ENCODE measurements at places on chromosomes 7 and 10.

DNA sequence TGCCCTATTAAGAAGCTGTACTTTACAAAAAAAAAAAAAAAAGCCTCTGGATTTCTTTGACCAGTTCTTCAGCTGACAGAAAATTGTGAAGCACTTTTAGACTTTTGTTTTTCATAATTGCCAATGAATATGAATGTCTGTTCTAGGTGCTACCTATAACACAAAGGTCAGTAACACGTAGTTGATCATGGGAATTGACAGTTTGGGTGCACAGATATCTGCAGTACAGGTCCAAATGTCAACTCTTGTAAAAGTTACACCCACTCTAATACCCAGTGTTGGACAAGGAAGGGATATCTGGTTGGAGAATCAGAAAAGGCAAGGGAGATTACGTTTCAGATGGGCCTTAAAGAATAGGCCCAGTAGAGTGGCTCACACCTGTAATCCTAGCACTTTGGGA is 1.8 kb downstream of the REEP3 start:
- H3K4me3 ChIP-seq: no peak overlapping the region
- DNase-seq: no peak
- peaks cover 7% of the 10 kb centered on the region for H3K4me1 ChIP-seq

GRCh38 chr10:2882628-2883027 is 184.7 kb upstream of the PFKP start:
- H3K4me1 ChIP-seq: peaks cover 5% of the 10 kb centered on the region
- no peak overlapping the region for H3K4me3 ChIP-seq
- no peak overlapping the region for H3K27ac ChIP-seq
- no peaks in the 10 kb centered on the region for H3K36me3 ChIP-seq

DNA sequence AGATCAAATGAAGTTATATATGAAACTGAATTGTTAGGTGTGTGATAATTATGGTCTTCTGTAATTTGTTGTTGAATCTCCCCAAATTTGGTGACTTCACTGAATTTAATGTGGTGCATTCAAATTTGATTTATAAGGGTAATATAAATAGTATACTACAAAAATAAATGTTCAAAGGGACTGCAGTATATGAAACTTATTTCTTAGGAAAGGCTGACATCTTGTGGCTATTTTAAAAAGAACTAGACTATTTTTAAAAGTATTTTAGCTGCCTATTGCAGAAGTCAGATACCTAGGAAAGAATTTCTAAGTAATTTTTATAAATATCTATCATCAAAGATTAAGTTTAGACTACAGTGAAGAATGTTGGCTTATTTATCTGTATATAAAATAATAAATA is 36.6 kb downstream of the ATRNL1 start:
- H3K4me3 ChIP-seq: no peak overlapping the region
- H3K4me1 ChIP-seq: no peaks in the 10 kb centered on the region
- peak; percentile 45 for DNase-seq
- no peaks in the 10 kb centered on the region for H3K27me3 ChIP-seq

DNA sequence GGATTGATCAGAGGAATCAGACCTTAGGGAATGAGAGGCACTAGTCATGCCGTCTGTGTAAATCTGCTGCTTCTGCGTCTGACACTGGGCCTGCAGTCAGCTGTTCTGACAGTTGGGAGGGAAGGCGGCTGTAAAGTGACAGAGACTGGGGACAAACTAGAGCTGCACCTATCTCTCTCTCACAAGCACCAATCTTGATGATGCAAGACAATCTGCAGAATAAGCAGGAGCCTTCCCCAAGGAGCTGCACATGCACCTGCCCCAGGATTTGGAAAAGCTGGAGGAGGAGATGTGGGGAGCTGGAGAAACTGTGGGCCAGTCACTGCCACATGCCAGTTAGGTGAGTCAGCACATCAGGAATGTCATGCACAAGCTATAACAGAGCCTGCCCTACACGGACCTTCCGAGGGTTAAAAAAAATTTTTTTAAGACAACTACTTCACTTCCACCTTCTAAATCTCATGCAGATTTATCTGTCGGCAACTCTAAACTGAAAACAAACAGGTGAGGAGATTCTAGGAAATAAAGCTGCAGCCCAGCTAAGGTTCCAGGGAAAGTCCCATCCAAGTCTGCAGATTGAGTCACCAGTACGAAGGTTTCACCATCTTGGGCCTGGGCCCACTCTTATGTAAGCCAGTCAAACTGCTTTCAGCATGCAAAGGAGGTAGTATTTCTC is 39.2 kb downstream of the ENO4 start:
- peaks cover 18% of the 10 kb centered on the region for H3K4me1 ChIP-seq
- H3K27ac ChIP-seq: no peak overlapping the region
- no peaks in the 10 kb centered on the region for H3K36me3 ChIP-seq
- DNase-seq: no peak
- H3K27me3 ChIP-seq: peaks cover 5% of the 10 kb centered on the region
- no peak overlapping the region for H3K4me3 ChIP-seq

DNA sequence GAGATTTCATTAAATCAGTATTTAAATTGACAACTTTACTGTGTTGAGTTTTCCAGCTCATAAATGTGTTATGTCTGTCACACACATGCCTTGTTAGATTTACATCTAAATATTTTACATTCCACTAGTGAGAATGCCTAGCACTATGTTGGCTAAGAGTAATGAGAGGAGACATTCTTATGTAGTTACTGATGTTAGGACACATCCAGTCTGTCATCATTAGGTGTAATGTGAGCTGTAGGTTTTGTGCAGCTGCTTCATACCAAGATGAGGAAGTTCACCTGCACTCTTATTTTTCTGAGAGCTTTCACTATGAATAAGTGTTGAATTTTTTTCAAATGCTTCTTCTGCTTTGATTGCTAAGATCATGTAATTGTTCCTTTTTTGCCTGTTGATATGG is 218.0 kb upstream of the IGFBP3 start:
- H3K27ac ChIP-seq: no peak overlapping the region
- no peaks in the 10 kb centered on the region for H3K36me3 ChIP-seq
- no peaks in the 10 kb centered on the region for H3K27me3 ChIP-seq
- peaks cover 4% of the 10 kb centered on the region for H3K4me1 ChIP-seq
- DNase-seq: no peak
- H3K4me3 ChIP-seq: no peak overlapping the region

GRCh38 chr7:134640842-134641715 is 5.6 kb upstream of the BPGM start:
- no peak overlapping the region for H3K4me3 ChIP-seq
- H3K27ac ChIP-seq: no peak overlapping the region
- H3K27me3 ChIP-seq: no peaks in the 10 kb centered on the region
- H3K4me1 ChIP-seq: peaks cover 7% of the 10 kb centered on the region
- no peaks in the 10 kb centered on the region for H3K36me3 ChIP-seq
- no peak for DNase-seq

- H3K27me3 ChIP-seq: no peaks in the 10 kb centered on the region
- no peaks in the 10 kb centered on the region for H3K4me1 ChIP-seq
- DNase-seq: peak; percentile 16
- H3K4me3 ChIP-seq: no peak overlapping the region
- no peak overlapping the region for H3K27ac ChIP-seq
- H3K36me3 ChIP-seq: no peaks in the 10 kb centered on the region
Observed at GRCh38 chr7:122219253-122219865, 75.3 kb upstream of the AASS start.

GRCh38 chr7:52197221-52197620 is 838.2 kb upstream of the POM121L12 start:
- peak; percentile 80 for DNase-seq
- no peak overlapping the region for H3K27ac ChIP-seq
- H3K4me1 ChIP-seq: no peaks in the 10 kb centered on the region
- no peak overlapping the region for H3K4me3 ChIP-seq
- no peaks in the 10 kb centered on the region for H3K36me3 ChIP-seq

DNA sequence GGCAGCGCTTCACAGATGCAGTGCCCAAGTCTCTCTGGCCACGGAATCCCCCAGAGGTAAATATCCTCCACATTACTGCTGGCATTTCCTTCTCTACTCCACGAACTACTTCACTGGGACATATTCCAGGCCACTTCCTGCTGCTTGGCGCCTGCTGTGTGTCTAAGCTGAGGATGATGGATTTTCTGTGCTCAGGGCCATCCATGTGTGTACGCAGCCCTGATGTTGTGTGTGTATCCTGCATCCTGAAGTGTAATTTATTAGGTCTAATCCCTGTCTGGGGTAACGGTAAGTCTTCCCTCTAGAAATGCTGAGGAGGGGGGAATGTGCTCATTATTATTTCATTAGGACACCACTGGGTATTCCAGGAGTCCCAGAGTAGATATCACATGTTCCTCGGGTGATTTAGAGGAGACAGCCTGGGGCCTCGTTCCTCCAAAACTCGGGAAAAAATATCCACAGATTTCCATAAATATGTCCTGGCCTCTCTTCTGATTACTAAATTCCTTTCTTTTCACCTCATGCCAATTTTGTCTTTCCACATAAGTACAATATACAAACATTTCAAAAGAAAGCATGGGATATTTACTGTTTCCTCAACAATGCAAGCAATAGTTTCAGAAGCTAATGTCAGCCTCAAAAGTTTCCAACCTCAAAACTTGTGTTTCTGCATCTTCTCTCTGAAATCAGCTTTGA is 25.5 kb upstream of the HABP2 start:
- H3K27me3 ChIP-seq: no peaks in the 10 kb centered on the region
- H3K4me1 ChIP-seq: peaks cover 23% of the 10 kb centered on the region
- no peak overlapping the region for H3K4me3 ChIP-seq
- peak overlapping the region; percentile 55 for H3K27ac ChIP-seq
- no peaks in the 10 kb centered on the region for H3K36me3 ChIP-seq
- DNase-seq: peak; percentile 55

- no peak for DNase-seq
- no peaks in the 10 kb centered on the region for H3K36me3 ChIP-seq
- no peak overlapping the region for H3K27ac ChIP-seq
- peaks cover 4% of the 10 kb centered on the region for H3K4me1 ChIP-seq
- peaks cover 35% of the 10 kb centered on the region for H3K27me3 ChIP-seq
Observed at GRCh38 chr10:131820626-131821025, 80.2 kb upstream of the PPP2R2D start.

- no peak for DNase-seq
- H3K4me1 ChIP-seq: peaks cover 32% of the 10 kb centered on the region
- peaks cover 2% of the 10 kb centered on the region for H3K27me3 ChIP-seq
- peaks cover 7% of the 10 kb centered on the region for H3K36me3 ChIP-seq
- H3K4me3 ChIP-seq: no peak overlapping the region
- no peak overlapping the region for H3K27ac ChIP-seq
Observed at GRCh38 chr7:100488333-100489095, 4.8 kb downstream of the NYAP1 start.

DNA sequence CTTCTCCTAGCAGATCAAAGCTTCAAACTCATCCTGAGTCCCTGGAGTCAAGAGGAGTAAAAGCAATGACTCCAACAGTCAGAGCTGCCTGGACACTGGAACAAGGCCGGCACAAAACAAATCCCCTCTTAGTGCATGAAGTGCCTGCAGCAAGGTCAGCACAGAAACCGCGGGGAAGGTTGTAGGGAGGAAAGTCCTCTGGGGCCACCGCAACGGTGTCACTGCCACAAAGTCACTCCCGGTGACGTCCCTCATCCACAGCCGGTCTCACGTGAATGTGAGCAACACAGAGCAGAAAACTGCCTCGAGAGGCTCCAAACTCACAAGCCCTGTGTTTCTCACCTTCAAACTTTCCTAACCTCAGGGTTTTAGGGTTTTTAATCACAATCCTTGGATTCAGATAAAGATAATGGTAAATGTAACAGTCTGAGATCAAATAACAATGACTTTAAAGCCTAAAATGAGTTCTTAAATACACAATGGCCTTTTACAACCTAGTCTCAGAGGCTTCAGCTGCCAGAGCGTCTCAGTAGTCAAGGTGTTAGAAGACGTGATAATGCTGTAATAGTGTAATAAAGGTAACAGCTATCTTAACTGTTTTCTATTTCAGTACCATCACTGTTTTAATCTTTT is 274.3 kb downstream of the ZMYND11 start:
- no peaks in the 10 kb centered on the region for H3K27me3 ChIP-seq
- H3K27ac ChIP-seq: no peak overlapping the region
- no peak for DNase-seq
- H3K4me3 ChIP-seq: no peak overlapping the region

GRCh38 chr10:34121781-34122622 is 693.1 kb downstream of the PARD3 start:
- DNase-seq: peak; percentile 42
- no peak overlapping the region for H3K27ac ChIP-seq
- H3K27me3 ChIP-seq: no peaks in the 10 kb centered on the region
- H3K4me1 ChIP-seq: peaks cover 4% of the 10 kb centered on the region
- peaks cover 8% of the 10 kb centered on the region for H3K36me3 ChIP-seq
- no peak overlapping the region for H3K4me3 ChIP-seq

- no peaks in the 10 kb centered on the region for H3K4me1 ChIP-seq
- H3K4me3 ChIP-seq: no peak overlapping the region
- H3K36me3 ChIP-seq: peaks cover 25% of the 10 kb centered on the region
- no peaks in the 10 kb centered on the region for H3K27me3 ChIP-seq
- DNase-seq: peak; percentile 29
- peak overlapping the region; percentile 7 for H3K27ac ChIP-seq
Observed at GRCh38 chr7:64999165-65000004, 7.1 kb downstream of the ERV3-1 start.

- H3K4me3 ChIP-seq: no peak overlapping the region
- H3K27me3 ChIP-seq: no peaks in the 10 kb centered on the region
- no peak overlapping the region for H3K27ac ChIP-seq
- no peak for DNase-seq
- H3K4me1 ChIP-seq: peaks cover 10% of the 10 kb centered on the region
- H3K36me3 ChIP-seq: peaks cover 10% of the 10 kb centered on the region
Observed at GRCh38 chr7:66737667-66738066, 2.9 kb upstream of the RABGEF1 start.

GRCh38 chr10:69093933-69094332 is 6.0 kb downstream of the SRGN start:
- no peaks in the 10 kb centered on the region for H3K4me1 ChIP-seq
- no peaks in the 10 kb centered on the region for H3K36me3 ChIP-seq
- H3K4me3 ChIP-seq: no peak overlapping the region

- no peaks in the 10 kb centered on the region for H3K4me1 ChIP-seq
- peaks cover 10% of the 10 kb centered on the region for H3K36me3 ChIP-seq
- no peak overlapping the region for H3K4me3 ChIP-seq
Observed at GRCh38 chr7:117212969-117213877, 109.6 kb downstream of the WNT2 start.

GRCh38 chr7:11727864-11728263 is 104.1 kb downstream of the THSD7A start:
- DNase-seq: peak; percentile 61
- H3K27ac ChIP-seq: no peak overlapping the region
- H3K4me1 ChIP-seq: no peaks in the 10 kb centered on the region
- no peaks in the 10 kb centered on the region for H3K27me3 ChIP-seq

DNA sequence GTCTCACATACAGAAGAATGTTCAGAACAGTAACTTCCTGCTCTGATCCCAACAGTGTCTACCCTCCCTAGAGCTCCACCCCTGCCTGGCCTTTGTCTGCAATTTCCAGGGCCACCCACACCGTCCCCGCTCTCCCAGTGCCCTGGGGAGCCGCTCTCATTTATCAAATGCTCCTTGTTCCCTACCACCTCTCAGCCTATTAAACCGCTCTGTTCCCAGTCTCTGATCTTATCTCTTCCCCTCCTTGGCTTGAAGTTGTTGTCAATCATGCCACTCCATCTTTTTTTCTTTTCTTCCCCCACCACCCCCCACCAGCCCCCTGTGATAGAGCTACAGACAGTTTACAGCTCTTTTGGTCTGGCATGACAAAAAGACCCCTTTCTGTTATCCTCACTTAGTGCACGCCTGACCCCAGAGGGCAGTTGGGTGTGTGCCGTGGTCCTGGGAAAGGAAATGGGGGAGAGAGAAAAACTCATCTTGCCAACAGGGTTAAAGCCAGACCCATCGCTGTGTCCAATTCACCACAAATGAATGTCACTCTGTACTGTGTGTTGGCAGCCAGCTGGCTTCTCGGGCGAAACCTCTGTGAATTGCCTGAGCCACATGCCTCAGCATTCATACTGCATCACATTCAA is 28.8 kb upstream of the HECTD2 start:
- H3K27ac ChIP-seq: no peak overlapping the region
- H3K27me3 ChIP-seq: no peaks in the 10 kb centered on the region
- H3K36me3 ChIP-seq: no peaks in the 10 kb centered on the region
- H3K4me1 ChIP-seq: peaks cover 6% of the 10 kb centered on the region
- no peak overlapping the region for H3K4me3 ChIP-seq
